ENCODE measurements at places on chromosomes 5 and 9.
A peak's percentile ranks its signal among the peaks of the same experiment; 100 is the strongest.

DNA sequence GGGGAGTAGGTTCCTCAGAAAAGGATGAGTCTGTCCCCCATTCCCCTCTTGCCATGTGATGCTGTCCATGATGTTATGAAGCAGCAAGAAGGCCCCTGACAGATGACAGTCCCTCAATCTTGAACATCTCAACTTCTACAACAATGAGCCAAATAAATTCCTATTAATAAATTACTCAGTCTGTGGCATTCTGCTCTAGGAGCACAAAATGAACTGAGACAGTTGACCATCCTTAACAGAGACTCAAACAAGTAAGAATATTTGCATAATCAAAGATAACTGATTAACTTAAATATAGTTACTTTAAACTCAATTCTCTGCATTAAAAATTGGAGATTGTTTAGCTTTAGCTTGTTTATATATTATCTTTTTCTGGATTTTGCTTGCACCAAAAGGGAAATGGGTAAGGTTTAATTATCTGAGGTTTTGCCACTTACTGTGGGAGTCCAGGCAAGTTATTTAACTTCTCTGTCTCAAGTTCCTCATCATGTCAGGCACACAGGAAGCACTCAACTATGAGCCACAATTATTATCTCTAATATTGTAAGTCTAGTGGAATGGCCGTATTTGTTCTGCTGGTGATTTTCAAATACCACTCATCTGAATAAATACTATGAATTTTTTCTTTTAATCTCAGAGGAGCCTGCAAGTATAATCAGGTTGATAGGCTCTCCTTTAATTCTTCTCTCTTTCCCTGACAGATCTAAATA is 162.9 kb downstream of the TSSK1B start:
- no peak for DNase-seq

- peak; percentile 80 for DNase-seq
These were observed 350.1 kb downstream of the TMEM232 start for GRCh38 chr5:110376281-110376951.

DNA sequence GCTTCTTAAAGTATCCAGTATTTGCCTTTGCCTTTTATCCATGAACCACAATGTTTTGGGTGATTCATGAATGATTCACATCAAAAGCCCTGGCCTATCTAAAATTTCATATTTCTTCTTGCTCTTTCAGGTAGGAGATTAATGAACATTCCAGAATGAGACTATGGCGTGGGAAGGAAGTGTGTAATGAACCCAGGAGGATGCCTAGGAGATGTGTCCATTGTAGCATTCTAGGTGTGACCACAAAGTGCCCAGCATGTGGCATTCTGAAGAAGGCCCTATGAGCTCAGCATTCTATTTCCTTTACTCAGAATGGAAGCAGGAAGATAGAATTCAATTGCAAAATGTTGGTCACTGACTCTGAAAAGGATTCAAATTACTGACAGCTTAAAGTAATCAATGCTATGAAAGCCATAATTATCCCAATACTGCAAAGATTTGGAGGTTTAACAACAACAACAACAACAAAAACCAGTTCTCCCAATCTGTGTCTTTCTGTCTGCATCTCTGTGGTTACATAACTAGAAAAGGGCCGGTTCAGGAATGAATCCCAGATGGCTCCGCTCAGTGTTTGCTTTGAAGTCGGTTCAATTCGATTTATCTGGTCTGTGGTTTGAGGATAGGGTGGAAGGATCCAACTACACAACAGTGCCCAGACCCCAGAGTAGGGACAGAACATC is 126.7 kb downstream of the FOXD1 start:
- DNase-seq: peak; percentile 74

- DNase-seq: no peak
These were observed 73.8 kb downstream of the IRX2 start for GRCh38 chr5:2677689-2678088.

DNA sequence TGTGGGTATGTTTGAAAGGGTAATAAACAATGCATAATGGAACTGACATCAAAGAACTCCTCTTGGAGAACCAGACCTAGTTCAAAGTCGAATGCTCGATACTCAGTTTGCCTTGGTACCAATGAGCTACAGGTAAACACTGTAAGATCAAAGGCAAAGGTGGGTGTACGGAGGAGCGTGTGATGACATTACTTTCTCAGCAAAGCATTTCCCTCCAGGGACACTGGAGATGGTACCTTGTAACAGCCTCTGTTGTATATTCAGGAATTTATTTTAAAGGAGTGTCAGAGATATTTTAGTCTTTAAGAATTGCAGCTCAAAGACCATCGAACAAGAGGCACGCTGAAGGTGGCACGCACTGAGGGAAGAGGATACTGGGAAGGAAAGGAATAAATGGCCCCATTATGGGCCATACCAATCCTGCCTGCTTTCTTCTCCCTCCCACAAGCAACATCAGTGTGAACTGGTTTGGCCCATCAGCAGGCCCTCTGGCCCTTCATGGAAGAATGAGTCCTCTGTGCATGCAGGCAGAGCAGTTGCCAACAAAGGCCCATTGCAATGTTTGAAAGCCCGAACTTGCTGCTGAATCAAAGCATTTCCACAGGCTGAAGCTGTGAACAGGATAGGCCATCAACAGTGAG is 410.2 kb downstream of the ACTL7B start:
- DNase-seq: no peak

GRCh38 chr5:158869854-158870253 is 229.9 kb downstream of the EBF1 start:
- DNase-seq: no peak
